Activated CD4-positive, alpha-beta T cell treated with anti-CD3 and anti-CD28 coated beads, Interleukin-2, amount 50 U/mL, for 48 hours (primary cell): ENCODE measurements at places on chromosomes 6 and 20.

DNA sequence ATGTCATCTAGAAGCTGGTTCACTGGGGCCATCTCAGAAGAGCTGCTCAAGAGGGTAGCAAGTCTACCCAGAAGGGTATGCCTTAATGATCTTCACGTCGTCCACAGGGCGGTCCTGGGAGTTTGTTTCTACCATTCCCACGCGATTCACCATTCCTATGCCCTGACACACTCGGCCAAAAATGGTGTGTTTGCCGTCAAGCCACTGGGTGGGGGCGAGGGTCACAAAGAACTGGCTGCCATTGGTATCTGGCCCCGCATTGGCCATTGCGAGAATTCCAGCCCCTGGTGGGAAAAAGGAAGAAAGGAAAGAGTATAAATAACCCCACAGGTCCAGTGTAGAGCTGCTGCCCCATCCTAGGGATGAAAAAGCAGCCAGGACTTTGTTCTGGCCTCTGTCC lies 16.5 kb upstream of the CPNE5 start:
- no peak for DNase-seq

GRCh38 chr20:10739566-10739965 lies 65.8 kb upstream of the JAG1 start:
- no peak for DNase-seq

GRCh38 chr6:165060720-165061119 lies 248.7 kb downstream of the C6orf118 start:
- no peak for DNase-seq

DNA sequence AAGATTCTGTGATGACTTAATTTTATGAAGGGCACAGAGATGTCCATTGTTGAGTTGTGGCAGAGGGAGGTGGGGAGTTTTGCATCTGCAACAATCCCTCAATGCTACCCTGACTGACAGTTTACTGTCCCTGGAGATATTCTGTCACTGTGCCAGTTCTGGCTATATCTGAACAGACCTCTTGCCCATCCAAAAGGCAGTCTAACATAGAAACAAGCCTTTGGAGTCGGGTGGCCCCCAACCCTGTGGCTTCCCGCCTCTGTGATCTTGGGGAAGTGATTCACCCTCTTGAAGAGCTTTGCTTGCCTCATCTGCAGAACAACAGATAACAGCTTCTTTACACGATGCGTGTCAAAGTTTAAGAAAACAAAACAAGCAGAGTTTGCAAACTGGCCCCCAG lies 3.8 kb upstream of the E2F1 start:
- DNase-seq, result peak; percentile 51

GRCh38 chr6:11277275-11278206 lies 45.1 kb upstream of the NEDD9 start:
- DNase-seq, result peak; percentile 37

GRCh38 chr6:47188588-47189021 lies 121.1 kb downstream of the TNFRSF21 start:
- no peak for DNase-seq

DNA sequence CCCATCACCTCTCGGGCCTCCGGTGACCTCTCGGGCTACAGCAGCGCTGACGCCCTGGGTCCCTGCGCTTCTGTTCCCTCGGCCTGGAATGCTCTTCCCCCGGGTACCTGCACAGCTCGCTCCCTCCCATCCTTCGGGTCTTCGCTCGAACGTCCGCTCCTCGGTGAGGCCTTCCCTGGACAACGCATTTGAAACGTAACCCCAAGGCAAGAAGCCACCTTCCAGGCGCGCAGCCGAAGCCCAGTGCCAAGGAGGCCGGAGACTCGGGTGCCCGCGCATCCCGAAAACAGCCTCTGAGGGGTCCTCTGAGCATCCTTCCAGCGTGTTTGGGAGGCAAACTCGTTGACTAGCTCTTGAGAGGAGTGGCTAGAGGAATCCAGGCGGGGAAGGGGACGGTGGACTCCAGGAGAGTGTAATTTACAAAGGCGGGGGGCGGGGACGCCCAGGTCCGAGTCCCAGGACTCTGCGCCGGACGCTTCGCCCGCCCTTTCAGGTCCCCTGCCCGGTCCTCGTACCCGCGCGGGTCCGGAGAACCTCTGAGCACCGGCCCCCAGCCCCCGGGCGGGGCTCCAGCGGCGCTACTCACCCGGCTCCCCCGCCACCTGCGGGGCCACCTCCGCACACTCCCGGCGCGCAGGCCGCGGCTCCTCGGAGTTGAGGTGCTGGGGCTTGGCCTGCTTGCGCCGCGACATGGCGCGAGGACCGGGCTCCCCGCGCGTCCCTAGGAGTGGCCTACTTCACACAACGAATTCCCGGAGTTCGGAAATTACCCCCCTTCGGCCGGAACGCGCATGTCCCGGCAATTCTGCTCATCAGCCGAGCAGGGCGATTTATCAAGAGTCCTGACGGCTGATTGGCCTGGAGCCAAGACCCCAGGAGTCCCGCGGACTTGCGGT lies 86.8 kb downstream of the ZFP64 start:
- DNase-seq, result peak; percentile 11

DNA sequence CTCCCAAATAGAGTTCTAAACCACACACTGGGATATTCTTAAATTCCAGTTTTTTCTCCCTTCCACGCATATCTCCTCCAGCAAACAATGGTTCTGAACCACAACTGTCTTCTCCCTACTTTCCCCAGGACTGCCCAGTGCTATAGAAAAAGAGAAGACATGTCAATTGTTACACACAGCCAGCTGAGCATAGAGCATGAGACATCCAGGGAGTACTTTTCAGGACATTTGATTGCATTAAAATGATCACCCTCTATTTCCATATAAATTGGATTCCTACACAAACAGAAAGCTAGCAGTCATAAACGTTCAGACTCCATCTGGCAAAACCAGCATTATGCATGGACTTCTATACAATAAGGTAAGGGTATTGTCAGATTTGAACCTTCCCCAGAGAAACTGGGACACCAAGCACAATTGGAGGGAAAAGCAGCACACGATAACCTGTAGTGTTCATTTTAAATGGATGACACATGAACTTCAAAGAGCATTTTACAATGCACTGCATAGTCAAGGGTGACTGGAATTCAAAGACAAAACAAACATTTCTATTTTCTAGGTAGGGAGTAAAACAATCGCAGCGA lies 93.1 kb upstream of the HEY2 start:
- DNase-seq, result no peak

GRCh38 chr20:40691566-40692239 lies 2.7 kb upstream of the MAFB start:
- DNase-seq, result no peak

DNA sequence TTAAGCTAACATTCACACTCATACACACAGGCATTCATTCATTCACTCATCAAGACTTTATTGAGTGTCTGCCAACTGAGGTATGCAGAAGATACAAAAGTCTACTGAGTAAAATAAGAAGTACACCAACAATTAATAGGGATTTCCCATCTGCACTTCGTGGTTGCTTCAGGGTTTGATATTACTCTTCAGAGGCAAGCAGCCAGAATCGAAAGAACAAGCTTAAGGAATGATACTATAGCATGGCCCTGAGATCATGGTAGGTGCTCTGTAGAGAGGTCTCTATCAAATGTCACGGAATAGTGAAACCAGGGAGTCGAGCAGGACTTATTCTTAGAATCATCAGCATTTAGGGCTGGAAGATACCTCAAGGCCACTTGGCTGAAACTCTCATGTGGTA lies 135.4 kb downstream of the NRN1 start:
- DNase-seq, result no peak

GRCh38 chr6:126307849-126308248 lies 32.1 kb upstream of the CENPW start:
- DNase-seq, result no peak

GRCh38 chr6:16361861-16362260 lies 123.5 kb downstream of the GMPR start:
- no peak for DNase-seq

DNA sequence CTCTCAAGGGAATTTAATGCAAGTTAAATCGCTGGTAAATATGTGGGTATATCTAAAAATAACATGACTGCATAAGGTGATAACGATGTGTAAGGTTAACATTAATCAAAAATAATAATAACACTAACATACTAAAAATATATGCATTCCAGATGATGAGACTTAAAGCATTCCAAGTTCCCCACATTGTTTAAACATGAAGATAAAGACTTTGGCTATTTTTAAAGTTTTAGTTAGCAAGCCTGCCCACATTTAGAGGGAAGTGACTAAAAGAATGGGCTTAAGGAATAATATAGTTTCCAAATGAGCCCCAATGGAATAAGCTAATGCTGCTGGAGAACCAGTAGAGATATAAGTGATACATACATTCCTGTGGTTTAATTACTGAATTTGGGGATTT lies 941.3 kb downstream of the TBC1D32 start:
- DNase-seq, result no peak

DNA sequence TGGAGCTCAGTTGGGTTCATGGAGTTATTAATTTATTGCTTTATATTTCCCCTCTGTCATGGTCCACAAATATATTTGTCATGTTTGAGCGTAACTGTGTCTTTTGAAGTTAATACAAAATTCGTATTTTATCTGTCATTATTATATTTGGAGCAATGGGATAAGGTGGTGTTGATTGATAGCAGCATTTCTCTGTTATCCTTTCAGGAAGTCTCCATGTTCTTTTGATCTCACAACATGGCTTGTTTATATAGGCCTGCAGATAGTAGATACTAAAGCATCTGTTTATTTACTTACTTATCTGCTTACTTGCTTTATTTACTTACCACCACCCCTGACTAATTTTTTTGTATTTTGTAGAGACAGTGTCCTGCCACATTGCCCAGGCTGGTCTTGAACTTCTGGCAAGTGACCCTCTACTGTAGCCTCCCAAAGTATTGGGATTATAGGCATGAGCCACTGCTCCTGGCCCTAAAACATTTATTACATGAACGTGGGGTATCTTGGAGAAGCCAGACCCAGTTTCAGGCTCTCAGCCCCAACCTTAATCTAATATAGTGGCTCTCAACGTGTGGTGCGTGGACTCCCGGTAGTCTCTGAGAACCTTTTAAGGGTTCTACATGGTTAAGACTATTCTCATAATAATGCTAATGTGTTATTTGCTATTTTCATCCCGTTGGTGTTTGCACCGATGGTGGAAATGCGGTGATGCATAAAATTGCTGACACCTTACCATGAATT lies 104.2 kb downstream of the NCOA3 start:
- no peak for DNase-seq

DNA sequence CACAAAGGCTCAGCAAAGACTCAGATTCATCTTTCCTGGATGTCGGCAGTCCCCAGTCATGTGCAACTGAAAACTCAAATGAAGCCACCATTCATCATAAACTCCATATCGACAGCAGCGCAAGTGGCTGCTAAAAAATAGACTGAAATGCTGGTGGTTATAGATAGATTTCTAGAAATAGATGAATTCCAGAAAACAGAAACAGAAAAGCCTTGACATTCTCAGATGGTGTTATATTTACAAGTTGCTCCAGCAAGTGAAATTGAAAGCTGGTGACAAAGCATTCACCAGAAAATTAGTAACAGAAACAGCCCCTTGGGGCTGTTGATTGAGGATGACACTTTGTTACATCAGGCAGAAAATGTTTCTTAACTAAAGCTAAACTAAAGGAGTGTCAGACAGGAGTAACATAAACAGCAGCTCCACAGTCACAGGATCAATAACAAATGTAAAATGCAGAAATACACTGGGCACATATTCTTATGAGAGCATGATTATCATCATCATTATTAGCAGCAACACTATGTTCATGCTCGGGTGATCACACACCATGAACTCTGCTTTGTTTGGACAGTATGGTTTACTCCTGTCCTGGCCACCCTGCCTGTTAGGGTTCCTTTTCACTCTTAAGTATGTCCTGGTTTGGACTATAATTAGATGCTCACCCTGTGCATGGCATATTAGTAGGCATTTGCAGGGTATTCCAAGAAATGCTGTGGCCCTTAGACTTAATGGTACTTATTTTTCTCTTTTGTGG lies 36.4 kb upstream of the SLC35F1 start:
- DNase-seq, result no peak

- DNase-seq, result peak; percentile 84
Observed at GRCh38 chr6:26216359-26216885, 129.2 kb downstream of the HFE start.

DNA sequence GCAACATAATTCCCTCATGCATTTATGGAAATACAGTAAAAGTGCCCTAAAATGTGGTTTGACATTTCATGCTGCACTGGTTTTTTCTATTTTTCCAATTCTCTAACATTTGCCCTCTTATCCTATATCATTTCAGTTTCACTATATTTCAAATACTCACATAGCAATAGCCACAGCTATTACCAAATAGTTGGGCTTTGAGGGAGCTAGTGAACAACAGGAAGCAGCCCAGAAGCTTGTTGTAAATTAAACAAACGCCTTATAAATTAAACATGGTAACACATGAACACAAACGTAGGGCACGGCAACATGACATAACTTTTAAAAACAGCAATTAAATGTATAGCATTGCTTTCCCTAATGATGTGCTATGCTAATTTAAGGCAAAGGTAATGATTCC lies 469.0 kb downstream of the CDC5L start:
- no peak for DNase-seq

DNA sequence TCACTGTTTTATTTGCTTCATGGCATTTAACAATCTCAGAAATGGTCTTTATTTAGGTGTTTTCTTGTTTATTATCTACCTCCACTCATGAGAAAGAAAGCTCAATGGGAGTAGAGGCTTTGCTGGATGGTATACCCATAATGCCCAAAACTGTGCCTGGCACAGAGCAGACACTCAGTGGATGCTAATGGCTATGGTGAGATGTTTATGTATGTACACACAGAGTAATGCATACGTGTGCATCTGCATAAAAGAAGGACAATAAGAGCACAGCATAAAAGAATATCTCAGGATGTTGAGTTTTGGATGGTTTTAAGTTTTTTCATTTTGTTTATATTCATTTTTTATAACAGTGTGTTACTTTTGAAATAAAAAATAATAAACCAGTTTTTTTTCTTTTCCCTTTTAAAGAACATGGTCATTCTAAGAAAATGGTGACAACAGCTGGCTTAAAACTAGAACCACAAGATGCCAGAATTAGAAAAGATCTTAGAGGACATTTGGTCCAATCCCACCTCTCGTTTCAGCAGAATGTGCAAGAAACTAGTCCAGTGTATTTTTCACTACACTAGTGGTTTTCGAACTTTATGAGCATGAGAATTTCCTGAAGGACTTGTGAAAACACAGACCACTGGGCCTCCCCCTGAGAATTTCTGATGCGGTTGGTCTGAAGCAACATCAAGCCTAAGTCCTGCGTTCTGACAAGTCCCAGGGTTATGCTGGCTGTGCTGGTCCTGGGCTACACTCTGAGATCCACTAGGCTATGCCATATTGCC lies 131.9 kb downstream of the FYN start:
- DNase-seq, result no peak
